Right lobe of liver (tissue), 6 donors: ENCODE measurements at places on chromosomes 11 and 22.

DNA sequence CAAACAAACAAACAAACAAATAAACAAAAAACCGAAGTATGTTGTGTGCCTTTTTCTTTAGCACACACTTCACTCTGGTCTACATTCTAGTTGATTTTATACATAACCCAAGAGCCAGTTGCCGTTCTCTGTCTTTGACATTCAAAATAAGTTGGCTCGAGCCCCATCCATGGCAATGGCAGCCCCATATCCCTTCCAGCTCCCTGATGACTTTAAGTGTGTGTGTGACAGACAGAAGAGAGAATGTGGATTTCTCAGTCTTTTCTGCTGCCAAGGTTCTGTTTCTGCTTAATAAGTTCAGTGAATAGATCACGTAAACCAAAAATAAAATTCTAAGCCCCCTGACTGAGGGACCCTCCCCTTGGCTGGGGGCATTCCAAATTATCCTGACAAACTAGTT is 100.6 kb upstream of the TENM4 start:
- no peak for DNase-seq
- H3K36me3 ChIP-seq = no peaks in the 10 kb centered on the region
- H3K27me3 ChIP-seq = no peaks in the 10 kb centered on the region
- no peak overlapping the region for H3K4me3 ChIP-seq

DNA sequence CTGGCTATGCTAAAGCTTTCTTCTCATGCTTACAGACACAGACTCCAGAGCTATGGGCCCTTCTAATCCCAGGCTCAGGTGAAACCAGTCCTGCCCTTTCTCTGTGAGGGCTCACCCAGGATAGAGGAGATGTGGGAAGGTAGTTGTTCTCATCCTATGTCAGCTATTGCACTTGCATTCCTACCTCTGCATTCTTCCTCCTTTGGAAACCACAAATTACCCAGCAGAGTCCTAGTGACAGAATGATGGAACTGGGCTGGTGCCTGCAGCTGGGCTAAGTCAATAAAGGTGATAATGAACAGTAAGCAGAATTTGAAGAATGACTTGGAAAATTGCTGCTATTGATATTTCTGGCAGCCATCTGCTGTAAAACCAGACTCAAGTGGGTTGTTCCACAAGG is 560.0 kb downstream of the TMEM135 start:
- no peak overlapping the region for H3K27ac ChIP-seq
- DNase-seq = no peak
- H3K4me1 ChIP-seq = no peaks in the 10 kb centered on the region
- H3K4me3 ChIP-seq = no peak overlapping the region

GRCh38 chr11:125193841-125194240 is 29.3 kb downstream of the PKNOX2 start:
- no peak for DNase-seq
- no peaks in the 10 kb centered on the region for H3K27me3 ChIP-seq
- no peaks in the 10 kb centered on the region for H3K4me1 ChIP-seq
- no peaks in the 10 kb centered on the region for H3K36me3 ChIP-seq
- H3K27ac ChIP-seq = no peak overlapping the region

- DNase-seq = no peak
- no peak overlapping the region for H3K27ac ChIP-seq
- H3K4me3 ChIP-seq = no peak overlapping the region
- H3K36me3 ChIP-seq = no peaks in the 10 kb centered on the region
- no peaks in the 10 kb centered on the region for H3K27me3 ChIP-seq
- no peaks in the 10 kb centered on the region for H3K4me1 ChIP-seq
Measured at GRCh38 chr11:36254713-36255112, 34.5 kb downstream of the COMMD9 start.

- H3K27me3 ChIP-seq = no peaks in the 10 kb centered on the region
- DNase-seq = no peak
- no peaks in the 10 kb centered on the region for H3K36me3 ChIP-seq
- H3K4me3 ChIP-seq = peak overlapping the region; percentile 65
- H3K4me1 ChIP-seq = no peaks in the 10 kb centered on the region
- peak overlapping the region; percentile 88 for H3K27ac ChIP-seq
Measured at GRCh38 chr22:18148293-18148965, 1.5 kb upstream of the USP18 start.

- H3K4me3 ChIP-seq = no peak overlapping the region
- no peak overlapping the region for H3K27ac ChIP-seq
- no peak for DNase-seq
- H3K27me3 ChIP-seq = no peaks in the 10 kb centered on the region
- H3K4me1 ChIP-seq = no peaks in the 10 kb centered on the region
- peaks cover 2% of the 10 kb centered on the region for H3K36me3 ChIP-seq
Measured at GRCh38 chr22:31449506-31449905, 40.1 kb downstream of the EIF4ENIF1 start.
